ENCODE measurements at places on chromosomes 7 and 10.

DNA sequence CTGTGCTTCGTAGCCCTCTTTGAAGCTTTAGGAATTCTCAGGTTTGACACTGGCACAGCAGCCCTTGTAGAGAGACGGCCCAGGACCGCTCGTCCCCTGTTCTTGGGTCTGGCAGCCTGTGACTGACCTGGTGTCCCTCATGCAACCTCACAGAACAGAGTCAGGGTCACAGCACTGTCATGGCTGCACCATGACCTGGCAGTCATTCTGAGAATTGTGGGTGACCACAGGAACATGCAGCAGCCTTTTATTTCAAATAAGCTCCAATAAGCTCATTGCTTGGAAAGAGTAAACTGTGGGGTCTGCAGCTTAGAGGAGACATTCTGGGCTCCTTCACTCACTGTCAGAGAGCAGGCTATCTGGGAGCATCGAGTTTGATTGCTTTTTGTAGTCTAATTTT lies 42.5 kb downstream of the MYO1G start:
- no peak for DNase-seq

DNA sequence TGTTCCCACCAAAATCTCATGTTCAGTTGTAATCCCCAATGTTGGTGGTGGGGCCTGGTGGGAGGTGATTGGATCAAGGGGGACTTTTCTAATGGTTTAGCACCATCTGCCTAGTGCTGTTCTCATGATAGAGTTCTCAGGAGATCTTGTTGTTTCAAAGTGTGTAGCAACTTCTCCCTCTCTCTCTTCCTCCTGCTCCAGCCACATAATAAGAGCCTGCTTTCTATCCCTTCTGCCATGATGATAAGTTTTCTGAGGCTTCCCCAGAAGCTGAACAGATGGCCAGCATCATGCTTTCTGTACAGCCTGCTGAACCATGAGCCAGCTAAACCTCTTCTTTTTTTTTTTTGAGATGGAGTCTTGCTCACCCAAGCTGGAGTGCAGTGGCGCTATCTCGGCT lies 910.6 kb downstream of the KCNMA1 start:
- DNase-seq = no peak

GRCh38 chr10:29761916-29762315 lies 127.1 kb upstream of the SVIL start:
- no peak for DNase-seq

- DNase-seq = no peak
Observed at GRCh38 chr10:51159841-51160240, 85.6 kb downstream of the PRKG1 start.

GRCh38 chr7:101843293-101844271 lies 26.2 kb downstream of the CUX1 start:
- DNase-seq = no peak
